T47D (cell line): ENCODE measurements at places on chromosomes 3 and 15.
A peak's percentile ranks its signal among the peaks of the same experiment; 100 is the strongest.

DNA sequence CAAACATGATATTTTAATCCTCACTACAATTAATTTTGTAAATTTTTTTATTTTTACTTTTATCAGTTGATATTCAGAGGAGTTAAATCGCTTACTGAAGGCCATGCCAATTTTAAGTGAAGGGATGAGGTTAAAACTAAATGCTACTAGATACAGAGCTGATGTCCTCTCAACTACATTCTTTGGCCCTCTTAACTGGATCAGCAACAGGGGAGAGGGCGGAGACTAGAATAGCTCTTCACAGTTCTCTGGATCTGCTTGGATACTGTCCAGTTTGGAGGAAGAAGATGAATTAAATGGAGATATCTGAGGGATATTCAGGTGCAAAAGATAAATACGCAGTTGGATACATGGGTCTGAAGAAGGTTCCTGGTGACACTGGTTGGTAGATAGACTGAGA, 85.6 kb upstream of the LYSMD4 start:
- no peak for DNase-seq

DNA sequence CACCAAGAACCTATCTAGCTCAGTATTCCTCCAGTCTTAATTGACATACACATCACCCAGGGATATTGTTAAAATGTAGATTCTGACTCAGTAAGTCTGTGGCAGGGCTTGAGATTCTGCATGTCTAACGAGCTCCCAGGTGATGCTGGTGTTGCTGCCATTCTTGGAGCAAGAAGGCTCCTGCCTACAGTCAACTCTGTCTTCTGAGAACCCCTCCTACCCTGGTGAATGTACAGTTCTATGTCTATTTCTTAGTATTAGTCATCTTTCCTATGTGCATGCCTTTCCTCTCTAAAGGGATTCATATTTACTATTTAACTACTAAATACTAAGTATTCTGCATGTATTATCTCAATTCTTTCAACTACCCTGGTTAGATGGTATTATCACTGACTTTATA, 268.7 kb downstream of the EDEM1 start:
- DNase-seq: no peak

DNA sequence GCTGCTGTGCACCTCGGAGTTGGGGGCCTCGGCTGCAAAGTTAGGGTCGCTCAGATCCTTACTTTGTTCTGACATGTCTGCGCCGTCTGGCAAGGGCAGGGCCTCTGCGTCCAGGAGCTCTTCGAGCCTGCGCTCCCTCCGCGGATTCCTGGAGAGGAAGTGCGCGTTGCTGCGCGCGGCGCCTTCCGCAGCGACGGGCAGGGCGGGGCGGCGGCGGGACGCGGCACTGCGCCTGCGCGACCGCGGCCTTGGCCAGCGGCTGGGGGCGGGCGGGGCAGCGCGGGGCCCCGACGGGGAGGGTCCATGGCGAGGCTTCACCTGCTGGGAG, at the start of gene NDN:
NDN (minus strand) TSS at position 163 of the 328 bp plus-strand sequence; CDS start at position 75, 88 bp downstream.
- DNase-seq: no peak

DNA sequence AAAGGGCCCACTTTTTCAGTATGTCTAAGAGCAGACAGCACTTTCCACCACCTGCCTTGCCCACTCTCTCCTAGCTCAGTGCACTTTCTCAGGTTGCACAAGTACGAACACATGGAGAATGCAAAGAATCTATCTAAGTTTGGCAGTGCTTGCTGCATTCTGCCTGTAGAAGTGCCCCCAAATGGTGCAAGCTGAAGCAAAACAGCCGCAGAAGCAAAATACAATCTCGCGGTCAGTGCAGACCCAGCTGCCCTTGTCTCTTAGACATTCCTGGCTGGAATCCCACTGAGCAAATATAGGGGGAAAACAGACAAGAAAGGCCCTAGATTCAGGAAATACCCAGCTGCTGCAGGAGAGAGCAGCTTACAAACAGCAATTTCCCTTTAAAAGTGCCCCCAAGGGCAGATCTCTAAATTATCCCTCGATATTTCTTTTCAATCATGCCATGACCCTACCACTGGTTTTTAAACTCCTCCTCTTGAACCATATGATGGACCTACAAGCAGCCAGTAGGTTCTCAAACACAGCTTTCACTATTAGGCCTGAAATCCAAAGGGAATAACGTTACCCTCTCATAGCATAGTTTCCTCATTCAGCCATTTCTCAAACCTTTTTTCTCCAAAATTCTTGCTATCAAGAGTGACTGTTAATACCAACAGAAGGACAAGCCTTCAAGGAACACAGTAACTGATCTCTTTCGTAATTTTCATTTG, 67.0 kb downstream of the TNIK start:
- no peak for DNase-seq

- no peak for DNase-seq
These were observed 1.3 kb downstream of the GMPS start for GRCh38 chr3:155871746-155872158.

- no peak for DNase-seq
These were observed 552.5 kb upstream of the ROBO2 start for GRCh38 chr3:76487446-76487845.

- no peak for DNase-seq
These were observed 707.3 kb upstream of the UBE2E2 start for GRCh38 chr3:22495791-22496190.

DNA sequence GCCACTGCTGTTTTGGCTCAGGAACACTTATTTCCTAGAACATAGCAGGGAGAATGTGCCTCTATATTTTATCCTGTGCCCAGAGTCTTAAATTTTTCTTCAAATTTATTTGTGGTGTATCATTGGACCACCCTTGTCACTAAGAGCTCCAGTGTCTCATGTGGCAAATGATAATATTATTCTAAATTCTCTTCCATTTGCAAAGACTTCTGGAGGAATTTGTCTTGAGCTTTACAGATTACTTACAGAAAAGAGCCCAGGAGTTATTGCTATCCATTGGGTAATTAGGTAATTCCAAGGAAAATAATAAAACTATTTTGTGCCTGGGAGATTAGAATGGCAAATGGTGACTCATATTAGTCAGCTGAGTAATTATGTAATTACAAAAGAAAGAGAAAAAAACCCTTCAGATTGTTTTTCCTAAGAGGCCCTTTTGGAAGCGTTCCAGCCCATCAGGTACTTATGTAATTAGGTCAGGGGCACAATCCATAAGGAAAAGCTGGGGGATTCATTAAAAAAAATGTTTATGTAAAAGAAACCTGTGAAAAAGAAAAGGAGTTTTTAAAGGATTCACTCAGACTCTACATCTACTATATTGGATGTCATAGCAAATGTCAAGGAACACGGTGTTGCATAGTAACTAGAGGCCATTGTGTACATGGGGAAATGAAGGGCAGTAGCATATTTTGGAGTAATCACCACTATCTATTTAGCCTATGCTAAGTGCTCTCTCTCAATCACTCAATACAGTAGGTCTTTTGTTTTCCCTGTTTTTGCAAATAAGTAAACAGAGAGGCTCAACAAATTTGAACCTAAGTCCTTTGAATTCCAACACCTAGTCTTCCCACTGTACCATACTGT, 380.9 kb upstream of the RARB start:
- no peak for DNase-seq

DNA sequence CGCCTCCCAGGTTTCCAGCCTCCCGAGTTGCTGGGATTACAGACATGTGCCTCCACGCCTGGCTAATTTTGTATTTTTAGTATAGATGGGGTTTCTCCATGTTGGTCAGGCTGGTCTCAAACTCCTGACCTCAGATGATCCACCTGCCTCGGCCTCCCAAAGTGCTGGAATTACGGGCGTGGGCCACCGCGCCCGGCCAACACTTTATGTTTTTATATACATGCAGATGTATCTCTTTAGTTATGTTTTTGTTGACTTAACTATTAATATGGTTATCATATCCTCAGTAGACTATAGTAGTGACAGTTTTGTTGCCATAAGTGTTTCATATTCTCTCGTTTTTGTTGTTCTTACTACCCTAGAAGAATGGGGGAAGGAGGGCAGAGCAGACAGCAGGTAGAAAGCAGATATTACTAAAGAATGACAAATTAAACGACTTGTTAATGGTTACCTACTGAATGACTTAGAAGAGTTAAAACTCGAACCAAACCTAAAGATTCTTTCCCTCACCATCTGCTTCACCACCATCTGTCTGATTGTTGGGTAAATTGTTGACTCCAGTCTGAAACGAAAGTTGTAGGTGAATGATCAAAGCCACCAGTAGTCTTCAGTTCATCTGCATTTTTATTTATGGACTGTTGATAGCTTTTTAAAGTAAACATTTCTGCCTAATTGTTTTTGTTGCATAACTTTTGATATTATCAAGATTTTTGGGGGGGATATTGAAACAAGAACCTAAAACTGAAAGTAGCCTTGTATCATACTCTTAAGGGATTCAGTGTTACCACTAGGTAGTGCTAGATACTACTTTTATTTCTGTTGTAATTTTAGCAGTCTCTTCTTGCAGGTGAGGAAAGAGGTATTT, 89.3 kb downstream of the RASA2 start:
- peak; percentile 27 for DNase-seq

DNA sequence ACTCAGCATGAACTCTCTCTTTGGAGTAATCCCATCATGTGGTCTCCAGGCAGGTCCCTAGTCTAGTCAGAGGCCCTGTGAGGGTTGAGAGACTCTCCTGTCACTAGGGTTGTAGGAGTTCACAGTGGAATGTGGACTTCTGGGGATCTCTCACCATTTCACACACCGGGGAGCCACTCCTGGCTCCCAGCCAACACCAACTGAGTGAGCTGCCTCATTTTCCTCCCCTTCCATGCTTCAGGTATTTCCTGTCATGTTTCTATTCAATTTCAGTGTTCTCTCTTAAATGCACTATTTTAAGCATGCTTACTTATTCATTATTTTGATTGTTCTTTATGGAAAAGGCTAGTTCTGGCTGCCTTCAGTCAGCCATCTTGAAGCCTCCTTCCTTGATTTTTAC, 467.5 kb upstream of the ARL6 start:
- no peak for DNase-seq

- no peak for DNase-seq
These were observed 304.4 kb downstream of the KBTBD8 start for GRCh38 chr3:67302489-67302888.

DNA sequence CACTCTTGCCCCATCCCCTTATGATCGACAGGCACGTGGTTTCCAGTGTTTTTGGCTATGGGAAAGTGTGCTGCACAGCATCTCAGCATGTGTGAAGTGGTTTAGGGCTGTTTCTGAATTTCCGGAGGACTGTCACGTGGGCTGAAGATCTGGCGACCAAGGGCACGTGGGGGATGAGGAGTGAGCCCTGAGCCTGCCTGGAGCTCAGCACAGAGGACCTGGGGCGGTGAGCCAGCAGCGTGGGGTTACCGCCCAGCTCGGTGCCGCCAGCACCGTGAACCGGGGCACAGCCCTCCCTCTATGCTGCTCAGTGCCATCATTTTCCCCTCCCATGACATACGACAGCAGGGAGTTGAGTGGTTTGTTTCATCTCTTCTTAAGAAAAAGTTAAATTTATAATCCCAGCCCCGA, 150.2 kb downstream of the DNAJB8 start:
- DNase-seq: no peak

GRCh38 chr3:143737065-143737464, 111.2 kb downstream of the SLC9A9 start:
- DNase-seq: no peak

- no peak for DNase-seq
These were observed 134.4 kb upstream of the MITF start for GRCh38 chr3:69604735-69605450.

DNA sequence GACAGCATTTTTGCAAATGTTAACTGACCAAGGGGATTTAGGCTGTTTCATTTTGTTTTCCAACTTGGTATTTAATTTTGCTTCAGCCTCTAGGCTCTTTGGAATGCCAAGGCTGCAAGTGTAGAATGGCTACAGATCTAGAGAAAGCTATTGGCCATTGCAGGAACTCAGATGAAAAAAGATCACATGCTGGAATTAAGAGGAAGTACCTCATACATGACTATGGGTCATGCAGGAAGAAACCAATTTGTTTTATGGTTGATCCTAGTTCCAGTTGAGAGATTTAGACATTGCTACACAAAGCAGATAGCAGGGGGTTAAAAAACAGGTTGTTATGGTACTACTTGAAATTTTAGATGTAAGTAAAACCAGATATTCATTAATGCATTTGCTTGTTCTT, 12.7 kb upstream of the CLDN16 start:
- DNase-seq: no peak

GRCh38 chr3:111734652-111735051, 124.4 kb upstream of the PHLDB2 start:
- no peak for DNase-seq

GRCh38 chr3:14404186-14404585, 1.8 kb downstream of the SLC6A6 start:
- DNase-seq: no peak

DNA sequence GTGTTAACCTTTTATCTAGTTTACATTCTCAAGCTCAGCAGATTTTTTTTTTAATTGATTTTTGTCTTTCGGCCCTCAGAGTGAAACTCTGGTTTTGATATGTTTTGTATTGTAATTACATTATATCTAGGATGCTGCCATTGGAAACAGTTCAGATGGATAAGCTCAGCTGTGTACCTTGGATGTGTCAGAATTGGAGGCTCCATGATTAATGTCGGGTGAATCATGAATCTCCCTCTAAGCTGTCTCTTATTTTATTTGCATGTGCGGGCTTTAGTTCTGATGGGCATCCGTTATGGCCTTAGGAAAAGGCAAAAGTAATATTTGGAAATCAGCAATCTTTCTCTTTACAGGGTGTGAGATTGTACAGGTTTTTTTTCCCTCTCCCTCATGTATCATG, 4.2 kb downstream of the PTPRG start:
- DNase-seq: no peak

DNA sequence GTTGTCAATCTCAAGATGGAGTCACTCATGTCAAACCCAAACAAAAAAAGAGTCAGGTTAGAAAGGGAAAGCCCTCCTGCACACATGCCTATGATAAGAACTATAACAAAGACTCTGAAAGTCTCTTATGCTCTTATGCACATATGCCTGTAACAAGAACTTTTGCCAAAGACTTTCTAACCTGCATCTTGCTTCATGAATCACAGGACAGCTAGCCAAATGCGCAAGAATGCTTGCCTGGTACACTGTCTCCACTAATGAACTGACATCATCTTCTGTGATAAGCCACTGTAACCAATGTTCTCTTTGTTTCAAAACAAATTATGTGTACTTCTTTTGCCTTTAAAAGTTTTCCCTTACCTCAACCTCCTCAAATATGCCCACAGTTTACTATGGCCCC, 18.2 kb upstream of the EHHADH start:
- no peak for DNase-seq

DNA sequence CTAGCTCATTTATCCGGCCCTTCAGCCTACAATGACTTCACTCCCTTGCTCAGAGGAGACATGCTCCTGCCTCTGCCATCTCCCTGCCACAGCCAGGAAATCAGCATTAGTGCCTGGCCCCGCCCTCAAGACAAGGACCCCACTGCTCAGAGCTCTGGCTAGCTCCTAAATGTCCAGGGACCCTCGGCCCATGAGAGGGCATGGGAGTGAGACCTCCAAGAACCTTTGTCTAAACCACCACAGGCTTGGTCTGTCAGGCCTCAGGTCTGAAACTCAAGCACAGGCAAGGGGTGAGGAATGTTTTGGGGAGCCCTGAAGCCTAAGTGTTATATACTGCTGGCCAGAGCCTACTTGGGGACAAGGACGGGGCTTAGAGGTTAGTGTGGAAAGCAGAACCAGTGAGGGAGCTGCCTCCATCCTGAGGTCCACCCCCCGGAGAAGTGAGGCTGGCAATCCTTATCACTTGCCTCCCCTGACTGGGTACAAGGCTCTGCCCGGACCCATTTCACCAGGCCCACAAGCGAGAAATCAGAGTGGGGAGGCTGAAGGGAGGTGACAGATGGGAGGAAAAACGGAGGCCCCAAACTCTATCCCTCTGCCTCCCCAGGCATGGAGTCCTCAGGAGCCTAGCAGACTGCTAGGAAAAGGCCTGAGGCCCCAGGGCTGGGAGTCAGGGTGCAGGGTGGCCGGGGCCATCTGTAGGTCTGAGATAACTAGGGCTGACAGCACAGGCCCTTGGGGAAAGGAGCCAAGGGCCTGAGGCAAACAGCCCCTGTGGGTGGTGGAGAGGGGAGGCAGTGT, 18.8 kb downstream of the SHF start:
- no peak for DNase-seq
